ENCODE measurements at places on chromosomes 6 and 20. TPM values are rescaled to one million over a fixed set of nuclear protein-coding genes. Genes with fewer than 3 reads are reported as not detected.

DNA sequence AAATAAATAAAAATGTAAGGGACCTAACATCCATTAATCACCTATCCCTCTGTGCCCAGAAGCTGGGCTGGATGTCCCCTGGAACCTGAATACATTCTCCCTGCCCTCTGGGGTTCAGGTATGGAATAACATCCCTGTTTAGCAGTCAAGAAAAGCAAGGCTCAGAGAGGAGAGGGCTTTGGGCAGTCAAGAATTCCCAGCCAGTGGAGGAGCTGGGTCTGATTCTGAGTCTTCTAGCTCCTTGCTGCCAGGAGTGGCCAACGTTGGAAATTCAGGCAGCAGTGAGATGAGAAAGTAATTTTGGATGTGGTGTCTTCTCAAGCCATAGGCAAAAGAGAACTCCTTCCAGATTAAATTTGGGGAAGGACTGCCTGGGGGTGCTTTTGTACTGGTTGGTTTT, 42.6 kb upstream of the ZNFX1 start:
- no peak for DNase-seq

DNA sequence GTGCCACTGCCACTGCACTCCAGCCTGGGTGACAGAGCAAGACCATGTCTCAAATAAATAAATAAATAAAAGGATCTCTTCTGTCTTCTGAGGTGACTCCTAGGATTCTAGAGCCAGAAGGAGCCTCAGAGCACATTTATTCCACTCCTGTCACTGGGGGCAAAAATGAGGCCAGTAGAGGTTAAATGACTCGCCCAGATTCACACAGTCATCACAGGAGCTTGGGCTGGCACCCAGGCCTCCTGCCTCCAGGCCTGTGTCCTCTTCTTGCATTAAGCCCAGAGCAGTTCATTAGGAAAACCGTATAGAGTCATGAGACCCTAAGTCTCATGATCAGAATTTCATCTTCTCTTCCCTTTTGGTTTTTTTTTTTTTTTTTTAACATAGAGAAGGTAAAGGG, 243.3 kb downstream of the NRN1 start:
- no peak for DNase-seq

DNA sequence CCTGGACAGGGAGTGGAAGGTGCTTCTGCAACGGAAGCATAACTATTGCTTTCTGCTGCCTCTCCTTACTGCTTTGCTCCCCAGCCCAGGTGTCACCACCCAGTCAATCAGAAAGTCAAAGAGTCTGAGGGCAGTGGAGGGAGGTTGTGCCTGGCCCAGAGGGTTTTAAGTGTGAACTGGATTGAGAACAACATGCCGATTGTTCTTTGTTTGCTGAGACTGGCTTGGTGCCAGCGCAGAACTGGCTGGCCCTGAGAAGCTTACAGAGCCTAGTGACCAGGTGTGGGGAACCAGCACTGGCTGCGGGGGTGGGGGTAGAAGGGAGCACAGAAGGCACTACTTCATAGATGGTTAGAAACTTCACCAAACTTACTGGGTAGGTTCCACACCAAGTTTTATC, 31.1 kb upstream of the ENPP4 start:
- no peak for DNase-seq

The SIRPA gene
- 8.0 TPM for total RNA-seq

- no peak for DNase-seq
These were observed 10.4 kb upstream of the ZNFX1 start for GRCh38 chr20:49288250-49288751.

DNA sequence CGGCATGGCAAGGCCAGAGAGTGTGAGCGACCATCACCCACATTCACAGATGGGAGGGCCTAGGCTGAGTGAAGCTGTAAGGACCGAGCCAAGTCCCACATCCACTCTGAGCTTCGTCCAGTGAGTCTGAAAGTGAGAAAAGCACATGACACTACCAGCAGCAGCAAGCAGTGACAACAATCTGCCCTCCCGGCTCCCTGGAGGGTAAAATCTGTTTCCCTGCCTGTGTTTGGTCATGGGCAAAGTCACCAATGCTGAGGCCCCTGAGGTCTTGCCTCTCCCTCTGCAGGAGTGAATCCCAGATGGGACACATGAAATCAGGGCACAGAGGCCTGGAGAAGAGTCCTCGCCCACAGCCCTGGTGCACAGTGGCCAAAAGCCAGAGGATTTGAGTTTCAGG, 6.4 kb upstream of the CST7 start:
- DNase-seq = no peak

GRCh38 chr6:153790876-153791473, 248.1 kb upstream of the OPRM1 start:
- DNase-seq = no peak

Measured in cerebellum (tissue), 4 donors.